ENCODE measurements at places on chromosomes 6 and 20.
A peak's percentile ranks its signal among the peaks of the same experiment; 100 is the strongest.

GRCh38 chr6:445571-446417 is 54.2 kb downstream of the IRF4 start:
- no peak for DNase-seq

DNA sequence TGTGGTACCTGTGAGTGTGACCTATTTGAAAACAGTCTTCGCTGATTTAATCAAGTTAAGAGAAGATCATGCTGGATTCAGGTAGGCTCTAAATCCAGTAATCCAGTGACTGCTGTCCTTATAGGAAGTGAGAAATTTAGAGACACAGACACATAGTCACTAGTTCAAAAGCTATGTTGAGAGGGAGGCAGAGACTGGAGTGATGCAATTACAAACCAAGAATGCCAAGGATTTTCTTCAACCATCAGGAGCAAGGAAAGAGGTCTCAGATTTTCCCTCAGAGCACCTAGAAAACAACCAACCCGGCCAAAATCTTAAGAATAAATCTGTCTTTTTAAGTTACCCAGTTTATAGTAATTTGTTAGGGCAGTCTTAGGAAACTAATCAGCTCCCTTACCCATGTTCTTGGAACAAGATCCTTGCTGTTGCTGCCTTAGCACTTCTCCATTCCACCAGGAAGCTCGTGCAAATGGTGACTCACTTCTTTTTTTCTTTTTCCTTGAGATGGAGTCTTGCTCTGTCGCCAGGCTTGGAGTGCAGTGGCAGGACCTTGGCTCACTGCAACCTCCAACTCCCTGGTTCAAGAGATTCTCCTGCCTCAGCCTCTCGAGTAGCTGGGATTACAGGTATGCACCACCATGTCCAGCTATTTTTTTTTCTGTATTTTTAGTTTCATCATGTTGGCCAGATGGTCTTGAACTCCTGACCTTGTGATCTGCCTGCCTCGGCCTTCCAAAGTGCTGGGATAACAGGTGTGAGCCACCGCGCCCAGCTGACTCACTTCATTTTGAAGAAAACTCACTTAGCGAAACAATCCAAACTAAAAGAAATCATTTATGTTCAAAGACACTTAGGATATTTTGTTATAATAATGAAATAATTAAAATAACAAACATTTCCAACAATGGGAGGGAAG is 34.4 kb upstream of the ZNF184 start:
- DNase-seq = no peak

DNA sequence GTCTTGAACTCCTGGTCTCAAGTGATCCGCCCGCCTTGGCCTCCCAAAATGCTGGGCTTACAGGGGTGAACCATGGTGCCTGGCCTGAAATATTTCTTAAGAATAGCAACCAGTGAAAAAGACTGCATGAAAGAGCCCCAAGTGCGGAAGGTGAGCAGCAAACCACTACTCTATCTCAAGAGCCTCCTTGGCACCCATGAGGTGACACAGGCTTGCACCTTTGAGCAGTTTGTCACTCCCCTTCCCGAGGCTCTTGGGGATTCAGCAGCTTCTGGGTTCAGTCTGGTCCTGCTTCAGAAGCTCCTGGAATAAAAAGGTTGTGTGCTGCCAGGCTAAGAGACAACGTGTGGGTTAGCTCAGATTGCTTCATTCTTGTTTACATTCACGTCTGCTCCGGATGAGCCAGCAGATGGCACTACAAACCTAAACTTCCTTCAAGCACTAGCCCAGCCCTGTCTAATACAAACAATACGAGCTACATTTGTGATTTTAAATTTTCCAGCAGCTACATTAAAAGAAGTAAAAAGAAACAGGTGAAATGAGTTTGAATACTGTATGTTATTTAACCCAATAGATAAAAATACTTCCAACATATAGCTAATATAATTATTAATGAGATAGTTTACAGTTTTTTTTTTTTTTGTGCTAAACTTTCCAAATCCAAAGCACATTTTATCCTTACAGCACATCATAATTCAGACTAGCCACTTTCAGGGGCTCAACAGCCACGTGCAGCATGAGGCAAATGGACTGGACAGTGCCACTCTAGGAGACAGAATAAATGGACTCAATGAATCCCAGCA is 46.2 kb downstream of the GJA10 start:
- peak; percentile 48 for DNase-seq

- DNase-seq = no peak
Observed at GRCh38 chr6:17101422-17102257, at the start of gene STMND1. Gene STMND1, plus strand, starts transcription at chr6:17102050. Its CDS starts 208 bp downstream, at chr6:17102258.

DNA sequence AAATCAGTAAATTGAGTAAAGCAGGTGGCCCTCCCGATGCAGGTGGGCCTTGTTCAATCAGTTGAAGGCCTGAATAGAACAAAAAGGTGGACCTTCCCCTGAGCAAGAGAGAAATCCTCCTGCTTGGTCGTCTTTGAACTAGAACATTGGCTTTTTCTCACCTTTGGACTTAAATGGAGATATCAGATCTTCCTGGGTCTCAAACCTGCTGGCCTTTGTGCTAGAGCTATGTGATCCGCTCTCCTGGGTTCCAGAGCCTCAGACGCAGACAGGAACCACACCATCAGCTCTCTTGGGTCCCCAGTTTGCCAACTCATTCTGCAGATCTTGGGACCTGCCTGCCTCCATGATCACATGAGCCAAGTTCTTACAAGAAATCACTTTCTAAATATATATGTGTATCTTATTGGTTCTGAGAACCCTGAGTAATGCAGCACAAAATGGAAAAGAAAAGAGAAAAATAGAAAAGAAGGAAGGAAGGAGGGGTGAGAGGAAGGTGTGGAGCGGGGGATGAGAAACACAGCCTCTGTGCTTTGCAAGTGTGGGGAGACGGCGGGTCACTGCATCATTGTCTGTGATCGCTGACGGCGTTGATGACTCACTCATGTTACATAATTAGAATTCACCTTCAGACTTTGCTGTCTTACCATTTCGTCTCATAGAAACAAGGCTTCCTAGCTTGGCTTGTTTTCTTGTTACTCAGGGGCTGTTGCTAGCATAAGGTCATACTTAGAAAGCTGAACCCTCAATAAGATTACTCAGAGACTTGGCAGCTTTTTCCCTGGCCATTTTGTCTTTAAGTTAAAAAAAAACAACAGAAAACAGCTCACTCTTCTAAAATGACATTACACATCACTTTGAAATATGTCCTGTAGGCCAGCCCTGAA is 85.7 kb upstream of the NEDD9 start:
- DNase-seq = no peak

DNA sequence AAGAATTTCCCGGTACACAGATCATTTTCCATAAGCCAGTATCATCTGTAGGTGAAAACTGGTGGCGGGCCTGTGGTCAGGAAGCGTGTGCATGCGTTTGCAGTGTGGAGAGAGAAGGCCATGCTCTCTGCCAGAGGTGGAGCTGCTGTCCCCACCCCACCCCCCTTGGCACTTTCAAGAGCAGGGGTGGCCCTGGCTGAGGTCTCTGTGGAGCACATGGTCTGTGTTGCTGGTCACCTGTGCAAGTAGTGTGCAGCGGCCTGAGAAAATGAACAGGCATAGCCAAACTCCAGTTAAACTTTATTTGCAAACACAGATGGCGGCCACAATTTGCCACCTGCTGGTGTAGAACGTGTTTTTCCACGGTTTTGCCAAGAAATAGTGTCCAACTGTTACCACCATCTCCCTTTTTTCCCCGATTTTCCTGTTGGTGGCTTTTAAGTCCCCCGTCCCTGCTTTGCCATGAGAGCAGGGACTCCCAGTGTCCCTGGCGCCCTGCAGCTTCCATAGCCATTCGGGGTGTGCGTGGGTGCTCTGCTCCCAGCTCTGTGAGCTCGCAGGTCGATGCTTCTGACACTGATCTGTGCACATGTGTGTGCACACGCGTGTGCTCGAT is 2.5 kb downstream of the ADRM1 start:
- DNase-seq = no peak

GRCh38 chr6:129980821-129981220 is 37.6 kb upstream of the L3MBTL3 start:
- DNase-seq = no peak

DNA sequence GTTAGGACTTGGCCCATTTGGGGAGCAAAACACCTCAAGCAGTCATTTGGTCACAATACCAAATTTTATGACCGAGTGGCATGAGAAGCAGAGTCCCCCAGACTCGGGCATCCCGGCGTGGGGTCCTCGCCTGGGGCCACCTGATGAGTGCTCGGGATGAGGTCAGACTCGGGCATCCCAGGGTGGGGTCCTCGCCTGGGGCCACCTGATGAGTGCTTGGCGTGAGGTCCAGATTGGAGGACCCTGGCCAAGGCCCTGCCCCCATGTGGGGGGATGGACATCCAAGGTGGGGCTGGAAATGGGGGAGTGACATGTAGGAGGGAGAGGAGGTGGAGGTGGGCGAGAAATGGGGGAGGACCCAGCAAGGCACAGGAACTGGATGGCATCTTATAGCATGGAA is 56.1 kb upstream of the CST7 start:
- no peak for DNase-seq

- no peak for DNase-seq
Observed at GRCh38 chr20:45834797-45835161, 1.2 kb downstream of the SNX21 start.

DNA sequence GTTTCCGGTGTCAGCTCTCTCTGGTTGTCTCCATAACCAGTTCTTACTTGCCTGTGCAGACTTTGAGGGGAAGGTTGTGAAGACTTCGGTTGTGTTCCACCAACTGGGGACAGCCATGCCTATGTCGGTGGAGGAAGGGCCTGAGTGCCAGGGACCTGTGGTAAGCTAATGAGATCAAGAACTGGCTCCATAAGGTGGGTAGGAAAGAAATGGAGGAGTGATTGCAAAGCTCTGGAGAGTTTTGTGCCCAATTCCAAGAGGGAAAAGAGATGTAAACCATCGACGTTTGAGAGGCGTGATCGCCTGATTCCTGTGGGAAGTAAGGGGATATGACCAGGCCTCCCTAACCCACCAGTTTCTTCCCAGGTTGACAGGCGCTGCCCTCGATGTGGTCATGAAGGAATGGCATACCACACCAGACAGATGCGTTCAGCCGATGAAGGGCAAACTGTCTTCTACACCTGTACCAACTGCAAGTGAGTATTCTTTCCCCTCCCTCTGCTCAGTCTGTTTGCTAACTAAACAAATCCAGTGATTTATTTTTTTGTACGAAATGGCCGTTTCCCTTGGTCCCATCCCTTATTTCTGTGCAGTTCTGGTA is 893 bp downstream of the POLR1H start:
- DNase-seq = no peak

DNA sequence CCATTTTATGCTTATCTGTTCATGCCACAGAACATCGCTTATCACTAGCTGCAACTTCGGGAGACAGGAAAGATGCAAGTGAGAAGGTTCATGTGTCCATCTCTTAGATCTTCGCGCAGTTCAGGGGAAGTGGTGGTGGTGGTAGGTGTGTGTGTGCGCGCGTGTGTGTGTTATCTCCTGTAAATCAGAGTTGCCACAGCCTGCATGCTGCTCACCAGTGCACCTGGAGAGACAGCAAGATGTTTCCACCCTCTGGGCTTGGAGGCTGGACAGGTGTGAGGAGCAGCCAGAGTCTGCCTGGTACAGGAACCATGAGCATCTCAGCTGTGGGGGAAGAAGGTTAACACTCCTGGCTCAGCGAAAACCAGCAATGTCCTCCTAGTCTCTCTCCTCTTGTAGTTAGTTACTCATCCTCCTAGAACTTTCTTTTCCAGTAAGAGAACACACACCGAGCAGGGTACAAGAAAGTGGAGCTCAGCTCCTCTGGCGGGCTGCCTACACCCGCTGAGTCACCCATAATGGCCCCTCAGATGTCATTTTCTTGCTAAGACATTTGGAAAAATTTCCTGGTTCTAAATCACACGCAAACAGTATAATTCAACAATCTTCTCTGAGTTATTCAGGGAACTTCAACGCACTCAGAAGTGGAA is 5.1 kb upstream of the TUBB1 start:
- no peak for DNase-seq

DNA sequence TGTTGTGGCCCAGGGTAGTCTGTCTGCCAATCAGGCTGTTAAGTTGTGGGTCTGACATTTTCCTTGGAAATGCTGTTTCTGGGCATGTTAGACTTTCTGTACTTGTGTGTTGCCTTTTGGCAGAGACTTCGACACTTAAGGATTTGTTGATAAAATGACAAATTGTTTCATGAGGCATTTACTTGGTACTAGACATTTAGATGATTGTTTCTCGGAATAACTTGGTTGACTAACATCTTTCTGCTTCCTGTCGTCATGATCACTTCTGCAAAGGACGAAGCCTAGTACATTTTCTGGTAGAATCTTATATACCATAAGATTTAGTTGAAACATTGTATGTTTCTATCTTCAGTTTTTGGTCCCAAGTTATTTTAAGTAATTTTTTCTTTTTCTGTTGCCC is 34.1 kb downstream of the UTRN start:
- no peak for DNase-seq

GRCh38 chr6:163662604-163663225 is 248.2 kb downstream of the QKI start:
- DNase-seq = no peak

GRCh38 chr6:36441307-36441894 is 1.3 kb downstream of the PXT1 start:
- peak; percentile 7 for DNase-seq

DNA sequence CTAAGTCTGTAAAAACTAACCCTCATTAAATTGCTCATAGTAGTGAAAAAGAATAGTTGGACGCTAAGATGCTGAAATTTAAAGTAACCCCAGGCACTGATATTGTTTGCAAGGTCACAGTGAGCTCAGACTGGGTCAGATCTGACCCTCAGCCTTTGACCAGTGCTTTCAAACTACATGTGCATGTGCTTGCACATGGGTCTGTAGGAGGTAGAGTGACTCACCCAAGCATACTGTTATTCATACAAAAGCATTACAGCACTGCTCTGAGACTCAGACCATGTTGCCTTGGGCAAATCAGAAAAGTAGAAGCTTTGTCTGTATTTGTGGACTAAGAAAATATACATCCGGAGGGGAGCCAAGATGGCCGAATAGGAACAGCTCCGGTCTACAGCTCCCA is 326.4 kb upstream of the MARCKS start:
- DNase-seq = no peak

- DNase-seq = no peak
Observed at GRCh38 chr6:40336940-40337760, 250.0 kb downstream of the LRFN2 start.

GRCh38 chr6:75333676-75334200 is 49.1 kb upstream of the TMEM30A start:
- no peak for DNase-seq

DNA sequence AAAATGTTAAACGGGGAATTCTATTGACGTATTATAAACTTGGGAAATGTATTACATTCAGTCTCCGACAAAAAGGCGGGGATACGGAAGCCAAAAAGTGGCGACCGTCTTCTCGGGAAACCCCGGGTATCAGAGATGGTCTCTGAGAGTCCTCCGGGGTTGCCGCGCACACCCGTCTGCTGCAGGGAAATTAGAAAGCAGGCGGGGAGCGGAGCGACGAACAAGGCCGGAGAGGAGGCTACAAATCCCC is 1.5 kb downstream of the SALL4 start:
- DNase-seq = no peak

GRCh38 chr20:58313396-58313795 is 3.9 kb downstream of the RAB22A start:
- no peak for DNase-seq

- DNase-seq = no peak
Observed at GRCh38 chr6:7914311-7914710, 3.7 kb upstream of the TXNDC5 start.
